Stimulated activated CD4-positive, alpha-beta T cell treated with anti-CD3 and anti-CD28 coated beads, Interleukin-15, amount 100 ng/mL, for 1 hour (primary cell): ENCODE measurements at places on chromosomes 2 and 18.

DNA sequence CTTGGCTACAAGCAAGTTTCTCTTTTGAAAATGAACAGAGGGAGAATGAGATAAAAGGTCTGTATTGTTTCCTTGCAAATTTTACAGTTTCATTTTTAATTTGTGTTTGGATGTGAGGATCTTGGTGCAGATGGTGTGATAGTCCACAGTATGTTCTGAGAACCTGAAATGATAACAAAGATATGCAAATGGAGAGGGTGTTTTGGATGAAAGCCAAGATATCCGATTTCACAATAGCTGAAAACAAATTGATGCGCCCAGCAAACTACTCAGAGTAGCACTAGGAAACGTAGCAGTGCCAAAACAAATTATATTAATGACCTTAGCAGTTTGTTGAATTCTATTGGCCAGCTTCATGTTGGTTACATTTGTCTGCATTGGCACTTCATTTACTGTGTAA, 683.5 kb downstream of the TMEM182 start:
- DNase-seq: no peak

GRCh38 chr18:11149441-11150270, at the start of gene PIEZO2:
PIEZO2 (minus strand) TSS chr18:11149569; CDS start chr18:11148588, 981 bp downstream.
- DNase-seq: no peak

GRCh38 chr2:2410987-2411386, 79.9 kb upstream of the MYT1L start:
- DNase-seq: no peak

DNA sequence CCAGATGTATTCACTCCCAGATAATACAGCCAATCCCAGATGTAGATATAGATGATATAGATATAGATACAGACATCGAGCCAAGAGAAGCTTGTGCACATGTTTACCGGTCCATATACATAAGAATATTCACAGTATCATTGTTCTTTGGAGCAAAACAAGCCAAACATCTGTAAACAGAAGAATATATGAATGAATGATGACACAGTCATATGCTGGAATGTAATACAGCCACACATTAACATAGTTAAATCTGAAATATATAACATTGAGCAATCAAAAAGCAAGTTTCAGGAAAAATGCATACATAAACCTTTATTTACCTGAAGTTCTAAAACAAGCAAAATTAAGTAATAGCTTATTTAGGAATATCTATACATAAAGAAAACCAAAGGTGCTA, 182.5 kb downstream of the TXNL1 start:
- DNase-seq: no peak

DNA sequence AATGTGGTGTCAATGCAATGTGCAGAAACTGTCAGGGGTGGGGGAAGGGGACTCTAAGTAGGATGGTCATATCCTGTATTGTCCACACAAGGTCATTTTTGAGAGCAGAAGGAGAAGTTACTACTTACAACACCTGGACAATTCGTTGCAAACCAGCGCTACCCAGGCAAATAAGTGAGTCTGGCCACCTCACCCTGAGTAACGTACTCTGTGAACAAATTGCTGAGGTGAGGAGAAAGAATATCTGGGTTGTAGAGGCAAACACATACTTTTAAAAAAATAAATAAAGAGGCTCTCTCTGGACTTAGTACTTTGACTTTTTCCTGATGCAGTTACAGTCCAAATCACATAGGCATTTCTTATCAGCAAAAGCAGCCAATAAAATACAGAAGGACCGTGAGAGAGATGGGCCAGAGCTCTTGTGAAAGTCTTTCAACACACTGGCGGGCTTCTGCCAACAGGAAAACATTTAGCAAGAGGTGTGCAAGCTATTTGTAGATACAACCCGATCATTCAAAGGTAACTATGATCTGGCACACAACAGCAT, 268.2 kb upstream of the ID2 start:
- no peak for DNase-seq

DNA sequence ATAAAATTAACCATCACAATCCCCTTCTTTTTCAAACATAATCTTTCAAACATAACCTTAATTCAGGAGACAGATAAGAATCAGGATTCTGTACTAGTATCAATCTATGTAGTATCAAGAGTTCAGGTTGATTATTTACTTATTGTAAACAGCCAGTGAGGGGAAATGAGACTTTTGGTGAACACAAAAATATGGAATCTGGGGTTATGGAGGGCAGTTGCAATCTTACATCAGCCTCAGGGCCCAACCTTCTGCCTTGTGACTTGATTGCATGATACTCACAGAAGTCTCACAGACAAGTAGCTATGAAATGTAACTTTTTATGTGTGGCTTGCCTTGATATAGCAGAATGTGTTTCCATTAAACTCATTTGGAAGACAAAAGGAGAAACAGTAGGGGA, 262.7 kb upstream of the THSD7B start:
- no peak for DNase-seq

GRCh38 chr2:171846894-171847293, 47.1 kb downstream of the SLC25A12 start:
- DNase-seq: no peak

- DNase-seq: no peak
Observed at GRCh38 chr2:88320076-88320773, 132.3 kb downstream of the FOXI3 start.

DNA sequence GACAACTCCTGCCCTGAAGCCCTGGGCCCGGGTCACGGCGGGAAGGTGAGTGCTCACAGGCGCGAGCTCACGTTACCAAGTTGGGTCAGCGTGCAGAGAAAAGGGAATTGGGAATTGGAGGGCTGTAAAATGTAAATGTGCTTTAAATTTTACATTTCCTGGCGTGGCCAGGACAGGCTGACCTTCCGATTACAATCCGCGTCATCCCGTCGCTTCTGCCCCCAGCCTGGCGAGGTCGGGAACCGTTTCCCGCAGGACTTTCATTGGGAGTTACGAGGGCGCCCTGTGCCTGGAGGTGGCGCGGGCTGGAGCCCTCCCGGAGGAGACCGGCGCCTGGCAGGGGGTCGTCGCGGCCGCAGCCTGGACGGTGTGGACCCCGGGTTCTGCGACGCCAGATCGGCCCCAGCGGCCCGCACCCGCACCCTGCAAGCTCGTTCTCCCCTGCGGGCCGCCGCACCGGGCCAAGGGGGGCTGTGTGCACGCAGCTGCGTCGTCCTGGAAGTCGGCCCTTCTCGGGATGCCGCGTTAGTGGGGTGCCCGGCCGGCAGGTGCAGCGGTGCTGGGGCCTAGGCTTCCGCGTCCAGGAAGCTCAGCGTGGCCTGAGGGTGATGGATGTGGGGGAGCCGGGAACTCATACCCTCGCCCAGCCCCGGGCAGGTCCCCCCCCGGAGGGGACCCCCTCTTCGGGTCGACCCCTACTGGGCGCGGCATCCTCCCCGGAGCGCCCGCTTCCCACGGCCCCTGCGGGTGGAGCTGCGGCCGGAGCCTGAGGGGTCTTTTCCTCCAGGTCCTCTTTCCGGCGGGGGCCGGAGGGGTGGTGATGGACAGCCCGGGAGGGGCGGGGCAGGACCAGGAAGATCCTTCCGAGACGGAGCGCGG, 63.9 kb downstream of the LRRFIP1 start:
- no peak for DNase-seq

GRCh38 chr2:240369801-240370585, 65.5 kb upstream of the GPC1 start:
- DNase-seq: no peak

DNA sequence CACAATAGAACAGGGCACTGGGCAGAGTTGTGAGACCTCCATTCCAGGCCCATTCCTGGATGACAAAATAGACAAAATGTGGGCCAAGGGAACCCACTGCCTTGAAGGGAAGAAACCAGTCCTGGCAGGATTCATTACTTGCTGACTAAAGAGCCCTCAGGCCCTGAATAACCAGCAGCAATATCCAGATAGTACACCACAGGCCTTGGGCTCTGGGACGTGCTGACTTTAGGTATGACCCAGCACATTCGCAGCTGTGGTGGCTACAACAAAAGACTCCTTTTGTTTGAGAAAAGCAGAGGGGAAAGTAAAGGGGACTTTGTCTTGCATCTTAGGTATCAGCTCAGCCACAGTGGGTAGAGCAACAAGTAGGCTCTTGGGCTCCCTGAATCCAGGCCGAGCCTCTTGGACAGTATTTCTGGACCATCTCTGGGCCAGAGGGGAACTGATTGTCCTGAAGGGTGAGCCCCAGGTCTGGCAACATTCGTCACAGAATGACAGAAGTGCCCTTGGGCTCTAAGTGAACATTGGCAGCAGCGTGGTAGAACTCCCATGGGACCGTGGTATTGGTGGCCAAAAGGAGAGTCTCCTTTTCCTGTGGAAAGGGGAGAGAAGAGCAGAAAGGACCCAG, 89.9 kb upstream of the CD226 start:
- DNase-seq: no peak

DNA sequence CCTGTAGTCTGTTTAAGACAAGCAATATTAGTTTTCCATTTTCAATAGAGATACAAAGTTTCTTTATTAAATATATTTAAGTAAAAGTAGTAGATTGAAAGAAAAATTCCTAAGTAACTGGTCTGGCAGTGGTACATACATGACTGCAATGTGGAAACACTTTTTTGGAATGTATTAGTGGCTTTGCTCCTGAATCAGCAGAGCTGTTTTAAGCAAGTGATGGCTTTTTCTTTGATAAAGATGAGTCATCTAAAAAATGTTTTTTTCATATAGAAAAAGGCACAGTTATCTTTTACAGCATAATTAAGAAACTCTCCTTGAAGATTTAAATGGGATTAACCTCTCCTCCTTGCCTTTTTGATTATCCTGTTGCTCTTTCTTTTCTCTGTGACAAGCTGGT, 34.9 kb downstream of the KDM3A start:
- no peak for DNase-seq

DNA sequence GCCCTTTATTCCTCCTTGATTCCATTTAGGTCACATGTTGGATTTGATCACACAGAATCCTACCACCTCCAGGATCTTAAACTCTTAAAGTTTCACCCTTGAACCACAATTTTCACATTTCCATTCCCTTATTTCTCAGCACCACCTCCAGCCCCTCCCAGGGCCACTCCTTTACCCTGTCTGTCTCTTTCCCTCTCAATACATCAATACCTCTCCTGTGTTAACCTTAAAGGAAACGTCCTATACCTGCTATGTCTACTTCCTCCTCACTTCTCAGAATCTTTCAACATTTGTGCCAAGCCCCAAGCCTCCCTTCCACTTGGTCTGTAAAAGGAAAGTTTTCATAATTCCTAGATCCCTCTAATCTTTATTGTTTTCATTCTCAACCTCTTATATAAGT, 158.8 kb downstream of the BAZ2B start:
- no peak for DNase-seq

GRCh38 chr18:57270156-57270555, 82.2 kb upstream of the ST8SIA3 start:
- DNase-seq: no peak

DNA sequence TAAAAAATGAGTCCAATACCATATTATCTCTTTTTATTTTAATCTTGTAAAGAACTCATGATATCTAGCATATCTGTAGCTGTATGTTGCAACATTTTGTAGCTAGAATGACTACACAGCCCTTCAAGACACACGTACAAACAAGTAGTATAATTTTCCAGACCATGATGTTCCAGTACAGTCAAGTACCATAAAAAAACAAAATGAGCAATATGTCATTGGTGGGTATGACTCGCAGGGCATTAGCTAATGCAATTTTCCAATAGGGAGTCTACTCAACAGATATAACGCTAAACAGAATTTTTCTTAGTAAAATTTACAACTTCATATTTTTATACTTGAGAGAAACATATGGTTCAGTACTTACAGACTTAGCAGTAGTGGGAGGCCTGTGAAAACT, 53.6 kb upstream of the UGP2 start:
- DNase-seq: no peak

- DNase-seq: no peak
Observed at GRCh38 chr2:235976516-235976915, 191.7 kb downstream of the GBX2 start.

- DNase-seq: no peak
Observed at GRCh38 chr18:47311585-47311984, 60.1 kb upstream of the SKOR2 start.

DNA sequence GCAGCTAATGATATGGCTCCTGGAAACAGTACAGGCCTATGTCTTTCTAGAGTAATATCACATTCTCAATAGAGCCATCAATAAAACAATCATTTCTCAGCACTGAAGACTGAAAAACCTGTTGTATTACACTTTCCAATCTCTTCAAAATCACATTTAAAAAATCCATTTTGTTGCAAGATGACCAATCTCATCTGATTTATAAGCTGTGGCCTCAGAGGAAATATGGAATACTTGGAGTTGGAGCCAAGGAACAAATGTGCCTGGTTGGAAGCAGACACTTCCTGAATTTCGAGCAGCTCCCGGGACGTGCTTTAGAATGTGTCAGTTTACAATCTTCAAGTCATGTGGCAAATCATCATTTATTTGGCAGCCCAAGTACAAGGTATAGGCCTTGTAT, 114.5 kb downstream of the ADCYAP1 start:
- no peak for DNase-seq

DNA sequence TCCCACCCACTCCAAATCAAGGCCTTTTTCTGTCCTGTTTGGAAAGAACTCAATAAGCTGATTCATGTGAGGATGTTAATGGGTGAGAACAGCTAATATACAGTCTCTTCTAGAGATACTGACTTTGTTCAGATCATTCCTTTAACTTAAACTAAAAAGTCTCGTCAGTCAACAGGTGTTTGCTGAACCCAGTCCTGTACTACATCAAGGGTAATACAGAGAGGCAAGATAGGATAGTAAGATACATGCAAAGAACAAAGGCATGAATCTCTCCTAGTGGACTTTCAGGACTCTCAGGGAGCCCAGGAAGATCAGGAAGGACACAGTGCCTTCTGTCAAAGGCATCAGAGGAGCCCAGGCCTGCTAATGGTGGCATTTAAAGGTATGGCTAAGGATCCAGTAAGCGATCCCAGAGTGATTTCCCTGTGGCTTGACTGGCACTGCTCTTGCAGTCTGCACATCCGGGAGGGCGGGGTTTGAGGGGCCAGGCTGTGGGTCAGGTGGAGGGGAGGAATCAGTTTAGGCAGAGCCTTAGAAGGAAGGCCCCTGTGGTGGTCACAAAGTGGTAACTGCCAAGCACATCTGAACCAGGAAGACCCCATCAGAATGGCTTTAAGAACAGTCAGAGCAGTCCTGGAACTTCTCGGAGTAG, 54.0 kb downstream of the EPAS1 start:
- peak; percentile 5 for DNase-seq

DNA sequence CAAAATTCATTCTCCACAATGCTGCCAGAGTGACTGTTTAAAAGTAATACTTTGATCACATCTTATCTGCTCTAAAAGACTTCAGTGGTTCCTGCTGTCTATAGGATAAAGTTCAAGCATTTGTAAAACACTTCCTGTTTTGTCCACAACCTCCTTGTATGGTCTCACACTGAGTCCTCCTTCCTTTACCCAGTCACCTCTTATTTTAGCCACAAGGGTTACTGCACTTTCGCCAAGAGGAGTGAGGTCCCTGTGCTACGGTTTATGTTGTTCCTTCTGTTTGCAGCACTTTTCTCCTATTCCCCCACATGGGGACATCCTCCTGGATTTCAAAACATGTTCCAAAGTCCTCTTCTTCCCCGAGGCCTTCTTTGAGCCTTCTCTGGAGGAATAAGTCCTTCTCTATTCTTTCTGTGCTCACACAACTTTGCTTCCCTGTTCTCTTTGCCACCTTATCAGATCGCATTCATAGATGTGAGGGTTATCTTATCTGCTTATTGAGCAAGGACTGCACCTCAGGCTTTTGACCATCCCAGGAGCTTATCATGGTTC, 112.2 kb upstream of the NABP1 start:
- DNase-seq: no peak

GRCh38 chr2:234840336-234840735, 111.5 kb upstream of the SH3BP4 start:
- DNase-seq: no peak

GRCh38 chr18:72542984-72543356, 1.2 kb downstream of the CBLN2 start:
- no peak for DNase-seq

GRCh38 chr2:145759228-145759915, 1239.5 kb upstream of the ZEB2 start:
- no peak for DNase-seq
